ENCODE measurements at places on chromosomes 12 and 14. TPM values are rescaled to one million over a fixed set of nuclear protein-coding genes. Genes with fewer than 3 reads are reported as not detected.

IGFBP6 gene
- 0.73 TPM for total RNA-seq

ATF7IP gene
- 204 TPM for total RNA-seq

WASHC4 gene
- 32.0 TPM for total RNA-seq

ABHD12B gene
- total RNA-seq = 0.73 TPM

GLIPR1 gene
- total RNA-seq = 0.36 TPM

C12orf43 gene
- 25.3 TPM for total RNA-seq

- no peak for DNase-seq
Measured at GRCh38 chr12:45969084-45969483, 21.3 kb downstream of the SCAF11 start.

DNA sequence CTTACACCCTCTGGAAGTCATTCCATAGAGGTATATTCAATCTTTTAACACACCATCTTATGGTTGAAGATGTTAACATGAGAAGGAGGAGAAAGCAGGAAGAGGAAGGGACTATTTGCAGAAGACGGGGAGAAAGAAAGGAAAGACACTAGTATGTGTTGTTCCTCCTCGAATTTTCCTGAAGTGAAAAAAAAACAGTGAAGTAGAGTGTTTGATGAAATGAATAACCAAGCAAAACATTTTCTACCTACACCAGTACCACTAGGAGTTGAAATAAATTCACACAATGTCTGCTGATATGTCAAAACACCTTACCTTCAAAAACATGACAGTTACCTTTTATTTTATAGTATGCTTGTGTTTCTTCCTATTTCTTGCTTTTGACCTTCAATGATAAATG, 1.4 kb upstream of the CNOT2 start:
- no peak for DNase-seq

- DNase-seq = no peak
Measured at GRCh38 chr14:29462321-29462720, 465.3 kb downstream of the PRKD1 start.

DNA sequence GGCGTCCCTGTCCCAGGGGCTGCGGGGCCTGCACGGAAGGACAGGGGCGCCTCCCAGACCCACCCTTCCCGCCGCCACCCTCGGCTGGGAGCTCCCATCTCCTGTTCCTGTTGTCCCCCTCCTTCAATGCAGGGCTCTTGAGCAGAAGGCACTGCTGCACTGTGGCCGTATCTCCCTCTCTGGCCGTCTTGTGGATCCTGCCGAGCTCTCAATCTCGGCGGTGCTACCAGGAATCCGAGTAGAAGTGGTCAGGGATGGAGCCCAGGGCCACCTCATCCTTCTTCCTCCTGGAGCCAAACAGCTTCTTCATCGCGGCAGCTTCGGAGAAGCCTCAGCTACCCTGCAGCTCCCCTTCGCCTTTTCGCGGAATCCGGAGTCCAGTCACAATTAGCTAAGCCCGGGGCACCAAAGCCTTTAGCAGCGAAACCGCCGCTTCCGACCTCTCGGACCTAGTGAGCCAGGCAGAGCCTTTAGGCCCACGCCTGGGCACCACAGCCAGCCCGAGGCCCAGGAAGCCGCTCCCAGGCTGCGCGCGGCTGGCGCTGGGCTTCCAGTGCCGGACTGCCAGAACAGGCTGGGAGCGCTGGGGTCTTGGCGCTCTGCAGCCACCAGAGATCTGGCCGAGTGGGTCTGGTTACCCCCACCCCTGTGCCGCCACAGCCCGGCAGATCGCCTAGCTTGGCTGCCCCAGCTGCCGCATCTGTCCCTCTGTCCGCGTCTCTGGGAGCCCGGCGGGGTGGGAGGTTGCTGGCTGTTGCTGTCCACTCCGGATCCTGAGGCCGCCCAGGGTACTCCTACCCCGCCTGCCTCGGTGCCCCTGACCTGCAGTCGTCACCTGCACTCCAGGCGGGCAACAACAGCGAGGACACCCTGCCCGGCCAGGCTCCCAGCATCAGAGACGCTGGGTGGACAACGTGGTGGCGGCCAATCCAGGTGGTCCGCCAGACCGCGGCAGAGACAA, 69.1 kb downstream of the ASCL4 start:
- DNase-seq = peak; percentile 26

DNA sequence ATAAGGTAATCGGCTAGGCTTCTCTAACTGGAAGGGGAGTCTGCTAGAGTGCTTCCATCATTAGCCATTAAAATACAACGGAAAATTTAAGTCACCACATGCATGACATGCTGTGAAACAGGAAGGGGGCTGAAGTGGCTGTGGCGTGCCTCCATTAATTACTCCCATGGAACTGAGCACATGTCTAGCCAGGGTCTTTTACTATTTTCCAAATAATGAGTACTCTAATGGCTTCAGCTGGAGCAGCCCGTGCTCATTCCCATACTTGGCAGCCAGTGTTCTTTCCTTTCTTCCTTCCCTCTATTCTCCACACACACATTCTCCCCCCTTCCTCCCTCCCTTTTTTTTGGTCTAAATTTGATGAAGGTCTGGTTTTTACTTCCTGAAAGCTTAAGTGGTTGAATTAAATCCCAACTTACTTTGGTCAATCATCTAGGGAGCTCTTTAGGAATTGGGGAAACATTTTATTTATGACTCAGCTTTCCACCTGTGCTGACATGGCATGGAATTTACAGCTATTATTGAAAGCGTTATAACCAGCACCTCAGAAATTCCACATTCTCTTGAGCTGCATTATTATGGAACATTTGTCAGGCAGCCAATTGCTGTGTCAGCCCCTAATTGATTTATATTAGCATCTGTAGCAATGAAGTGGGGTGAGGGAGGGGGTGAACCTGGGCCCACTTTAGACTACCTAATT, 72.3 kb downstream of the LRIG3 start:
- DNase-seq = no peak

GRCh38 chr12:124786061-124786964, 77.4 kb downstream of the SCARB1 start:
- DNase-seq = peak; percentile 53

GRCh38 chr14:75531256-75531655, 9.0 kb downstream of the BATF start:
- DNase-seq = no peak

GRCh38 chr12:54039417-54040147, 6.7 kb downstream of the HOXC5 start:
- no peak for DNase-seq

DNA sequence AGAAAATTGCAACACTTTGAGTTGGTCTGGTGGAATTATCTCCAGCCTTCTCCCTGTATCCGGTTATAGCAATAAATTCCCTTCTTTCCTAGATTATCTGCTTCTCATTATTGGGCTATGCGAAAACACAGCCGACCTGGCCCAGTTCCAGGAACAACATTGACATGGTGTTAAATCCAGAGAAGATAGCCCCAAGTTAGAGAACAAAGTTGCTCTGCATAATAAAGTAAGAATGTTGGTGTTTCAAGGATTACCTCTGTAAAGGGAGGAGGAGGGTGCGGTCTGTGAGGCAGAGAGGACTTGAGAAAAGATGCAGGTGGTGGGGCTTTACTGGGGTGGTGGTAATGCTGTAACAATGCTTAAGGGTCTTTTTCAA, 12.1 kb downstream of the TCL1A start:
- no peak for DNase-seq

DNA sequence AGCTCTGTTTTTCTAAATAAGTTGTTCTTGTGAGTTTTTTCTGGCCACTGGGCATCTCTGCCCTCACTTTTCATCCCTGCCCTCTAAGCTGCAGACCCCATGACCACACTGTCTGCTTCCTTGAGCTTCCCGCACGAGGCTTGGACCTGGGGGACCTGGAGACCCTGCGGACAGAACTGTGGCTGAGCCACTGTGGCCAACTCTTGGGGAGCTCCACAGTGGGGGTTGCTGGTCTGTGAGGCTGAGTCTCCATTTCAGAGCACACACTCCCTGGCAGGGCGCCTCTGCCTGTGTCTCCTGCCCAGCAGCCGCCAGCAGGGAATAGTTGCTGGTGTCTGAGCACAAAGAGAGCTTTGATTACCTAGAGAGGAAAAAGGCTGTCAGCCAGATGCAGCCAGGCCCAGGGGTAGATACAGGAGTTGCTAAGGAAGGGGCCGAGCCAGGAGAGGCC, 13.1 kb upstream of the RIN3 start:
- peak; percentile 29 for DNase-seq
